ENCODE measurements at places on chromosomes 16 and 17.

GRCh38 chr16:84559311-84559932 is 55.0 kb upstream of the MEAK7 start:
- peak; percentile 68 for DNase-seq

DNA sequence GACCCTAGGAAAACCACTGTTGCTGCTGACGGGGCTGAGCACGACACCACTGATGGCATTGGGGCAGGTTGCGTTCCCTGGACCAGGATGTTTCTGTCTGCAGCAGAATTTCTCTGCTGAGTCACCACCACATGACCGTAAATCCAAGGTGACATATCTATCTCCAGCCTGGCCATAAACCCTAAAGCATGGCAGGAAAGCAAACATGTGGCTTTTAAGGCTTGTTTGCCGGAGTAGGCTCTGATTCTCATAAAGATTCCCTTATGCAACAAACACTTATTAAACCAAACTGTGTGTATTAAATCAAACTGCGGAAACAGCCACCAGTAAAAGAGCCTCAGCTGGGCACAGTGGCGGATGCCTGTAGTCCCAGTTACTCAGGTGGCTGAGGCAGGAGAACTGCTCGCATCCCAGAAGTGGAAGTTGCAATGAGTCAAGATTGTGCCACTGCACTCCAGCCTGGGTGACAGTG is 17.3 kb downstream of the MPHOSPH6 start:
- DNase-seq, result no peak

GRCh38 chr16:64791756-64792155 is 330.1 kb downstream of the CDH11 start:
- DNase-seq, result no peak

- DNase-seq, result no peak
Observed at GRCh38 chr16:13425836-13426235, 494.1 kb upstream of the ERCC4 start.

DNA sequence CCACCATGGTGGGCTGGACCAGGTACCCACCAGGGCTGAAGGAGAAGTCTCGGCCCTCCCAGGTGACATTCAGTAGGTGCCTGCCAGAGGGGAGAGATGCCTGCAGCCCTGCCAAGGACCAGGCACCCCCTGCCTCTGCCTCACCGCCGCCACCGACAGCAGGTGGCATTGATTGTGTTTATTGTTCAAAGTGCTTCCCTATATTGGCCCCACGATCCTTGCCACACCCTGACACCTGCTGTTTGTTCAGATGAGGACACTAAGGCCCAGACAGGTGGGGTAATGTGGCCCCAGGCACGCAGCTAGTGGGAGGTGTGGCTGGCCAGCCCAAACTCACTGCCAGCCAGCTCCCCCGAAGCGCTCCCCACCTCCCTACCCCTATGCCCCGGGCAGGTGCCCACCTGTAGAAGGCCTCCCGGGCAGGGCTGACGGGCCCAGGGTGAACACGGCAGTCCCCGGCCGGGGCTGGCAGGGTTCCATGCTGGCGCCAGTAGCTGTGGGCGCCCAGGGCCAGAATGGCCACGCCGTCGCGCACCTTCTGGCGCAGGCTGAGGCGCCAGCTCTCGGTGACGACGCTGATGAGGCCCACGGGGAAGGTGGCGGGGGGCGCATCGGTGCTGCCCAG is 8.0 kb downstream of the GRIN2C start:
- DNase-seq, result no peak

GRCh38 chr17:39461113-39461925 is at the start of gene CDK12:
Gene CDK12, plus strand, starts transcription at chr17:39461486. Its CDS starts 586 bp downstream, at chr17:39462072.
- peak; percentile 100 for DNase-seq

GRCh38 chr16:27251541-27252205 is 16.9 kb downstream of the NSMCE1 start:
- no peak for DNase-seq

DNA sequence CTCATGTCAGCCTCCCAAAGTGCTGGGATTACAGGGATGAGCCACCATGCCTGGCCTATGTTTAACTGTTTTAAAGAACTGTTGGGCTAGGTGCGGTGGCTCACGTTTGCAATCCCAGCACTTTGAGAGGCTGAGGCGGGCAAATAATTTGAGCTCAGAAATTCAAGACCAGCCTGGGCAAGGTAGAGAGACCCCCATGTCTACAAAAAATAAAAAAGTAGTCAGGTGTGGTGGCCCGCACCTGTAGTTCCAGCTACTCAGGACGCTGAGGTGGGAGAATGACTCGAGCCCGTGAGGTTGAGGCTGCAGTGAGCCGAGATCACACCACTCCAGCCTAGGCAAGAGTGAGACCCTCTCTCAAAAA is 1.9 kb upstream of the ITGAL start:
- no peak for DNase-seq

GRCh38 chr17:9434642-9435057 is 141.0 kb downstream of the STX8 start:
- DNase-seq, result no peak

DNA sequence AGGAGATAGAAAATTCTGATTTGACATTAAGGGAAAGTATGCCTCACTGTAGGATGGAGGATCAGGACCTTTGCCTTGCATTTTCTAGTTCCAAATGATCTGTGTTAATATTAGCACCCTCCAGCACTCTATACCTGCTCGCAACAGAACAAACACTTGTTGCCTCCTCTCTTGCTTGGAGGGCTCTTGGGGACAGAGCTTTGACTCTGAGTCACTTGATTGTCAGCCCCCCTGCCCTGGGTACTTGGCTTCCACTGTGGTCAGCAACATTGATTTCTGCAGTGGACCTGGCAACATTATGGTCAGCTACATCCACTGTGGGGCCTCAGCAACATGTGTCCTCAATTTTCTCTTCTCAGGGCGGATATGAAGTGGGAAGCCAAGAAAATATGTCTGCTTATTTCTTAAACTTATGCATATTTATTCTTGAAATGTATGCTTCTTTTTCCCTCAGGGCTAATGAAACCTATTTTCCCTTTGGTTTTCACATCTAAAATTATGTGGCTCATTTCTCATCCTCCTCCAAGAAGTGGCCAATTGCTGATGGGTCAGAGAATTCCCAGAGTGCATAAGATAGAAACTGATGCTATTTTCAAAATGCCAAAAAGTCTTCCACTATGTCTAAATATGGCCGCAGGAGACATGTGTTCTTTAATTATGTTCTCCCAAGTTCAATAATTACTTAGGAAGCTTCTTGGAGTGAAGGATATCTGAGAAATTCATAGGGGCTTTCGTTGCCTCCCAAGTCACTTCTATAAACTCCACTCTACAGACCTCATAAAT is 94.6 kb upstream of the SMIM36 start:
- no peak for DNase-seq

DNA sequence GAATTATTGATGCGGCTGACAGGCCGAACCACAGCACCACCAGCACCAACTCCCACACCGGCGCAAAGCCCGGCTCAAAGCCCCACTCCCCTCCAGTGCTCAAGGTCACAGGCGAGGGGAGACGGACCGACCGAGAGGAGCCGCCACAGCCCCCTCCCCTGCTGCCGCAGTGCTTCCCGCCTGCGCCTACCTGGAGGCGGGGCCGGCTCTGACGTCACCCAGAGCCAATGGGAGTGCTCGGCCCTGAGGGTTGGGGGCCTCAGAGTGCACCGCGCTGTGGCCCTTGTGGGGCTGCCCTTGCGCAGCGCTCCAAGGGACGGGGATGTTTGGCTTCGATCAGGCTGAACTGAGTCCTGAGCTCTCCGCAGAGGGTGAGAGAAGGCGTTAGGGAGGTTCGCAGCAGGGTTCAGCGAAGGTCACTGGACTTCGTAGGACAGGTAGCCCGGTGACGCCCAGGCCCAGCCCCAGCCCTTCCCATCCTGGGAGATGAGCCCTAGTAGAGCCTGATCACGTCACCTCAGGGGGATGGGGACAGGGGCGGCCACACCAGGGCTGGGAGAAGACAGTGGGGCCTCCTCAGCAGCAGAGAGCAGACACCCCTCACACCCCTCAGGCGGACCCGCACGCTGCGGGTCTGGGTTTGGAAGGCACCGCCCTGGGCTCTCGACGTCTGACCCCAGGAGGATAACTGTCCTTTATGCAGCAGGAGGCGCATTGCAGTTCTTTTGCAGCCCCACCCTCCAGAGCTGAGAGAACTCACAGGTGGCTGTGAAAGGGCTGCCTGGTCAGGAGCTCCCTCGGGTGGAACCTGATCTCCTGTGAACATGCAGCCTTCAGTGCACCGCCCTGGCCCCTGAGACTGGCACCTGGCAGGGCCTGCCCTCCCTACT is 1.5 kb downstream of the NDRG4 start:
- DNase-seq, result peak; percentile 70

- DNase-seq, result peak; percentile 55
Observed at GRCh38 chr17:75010683-75011400, 1.6 kb upstream of the MRPL58 start.

DNA sequence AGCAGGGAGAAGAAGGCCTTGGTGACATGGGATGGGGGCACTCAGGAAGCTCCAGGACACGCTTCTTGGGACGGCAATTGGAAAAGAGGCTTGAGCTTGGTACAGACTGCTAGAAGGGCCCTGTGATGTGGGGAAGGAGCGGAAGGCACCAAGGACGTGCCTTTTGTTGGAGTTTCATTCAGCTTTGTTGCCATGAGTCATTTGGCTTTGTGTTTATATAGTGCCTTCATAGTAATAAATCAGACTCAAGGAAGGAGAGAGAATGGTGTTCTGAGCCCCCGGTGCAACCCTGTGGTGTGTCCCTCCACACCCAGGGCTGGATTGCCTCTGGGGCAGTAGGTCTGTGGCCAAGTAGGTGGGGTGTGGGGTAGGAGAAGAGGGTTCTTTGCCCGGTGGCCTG is 7.4 kb upstream of the TBX4 start:
- DNase-seq, result no peak

DNA sequence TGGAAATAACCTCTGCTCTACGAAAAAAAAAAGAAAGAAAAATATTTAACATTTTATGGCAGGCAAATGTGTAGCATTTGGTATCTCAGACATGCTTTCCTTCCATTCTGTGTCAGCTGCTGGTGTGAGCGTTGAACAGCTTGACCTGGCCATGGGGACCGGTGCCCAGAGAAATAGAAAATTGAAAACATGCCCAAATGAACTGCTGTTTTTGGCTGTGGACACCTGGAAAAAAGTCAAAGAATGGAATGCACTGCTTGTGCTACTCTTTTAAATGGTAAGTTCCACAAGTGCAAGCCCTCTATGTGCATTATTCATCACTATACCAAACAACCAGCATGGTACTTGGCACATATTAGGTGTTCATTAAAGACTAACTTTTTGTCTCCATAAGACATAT is 127.2 kb downstream of the CDH8 start:
- no peak for DNase-seq

DNA sequence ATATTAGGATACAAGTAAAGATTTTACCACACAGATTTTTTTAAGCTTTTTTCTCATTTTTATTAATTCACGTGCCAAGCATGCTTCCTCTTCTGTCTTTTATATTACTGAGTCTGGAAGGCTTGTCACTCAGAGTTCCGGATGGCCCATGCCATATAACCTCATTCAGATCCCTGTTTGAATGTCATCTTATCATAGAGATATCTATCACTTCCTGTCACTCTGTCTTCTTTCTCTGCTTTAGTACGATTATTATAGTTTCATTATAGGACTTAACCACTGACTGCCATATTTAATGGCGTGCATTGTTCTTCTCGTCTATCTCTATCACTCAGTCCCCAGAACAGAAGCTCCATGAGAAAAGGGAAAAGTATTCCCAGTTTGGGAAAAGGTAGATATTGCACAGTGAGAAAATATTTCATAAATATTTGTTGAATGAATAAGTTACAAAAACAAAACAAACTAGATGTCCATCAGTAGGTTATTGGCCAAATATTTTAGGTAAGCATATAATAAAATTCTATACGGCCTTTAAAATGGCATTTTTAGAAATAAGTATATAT is 296.9 kb upstream of the GOT2 start:
- no peak for DNase-seq

GRCh38 chr16:84484579-84485254 is 19.7 kb downstream of the MEAK7 start:
- peak; percentile 15 for DNase-seq

GRCh38 chr17:36525888-36526287 is 8.8 kb downstream of the MYO19 start:
- DNase-seq, result no peak

GRCh38 chr16:68645494-68646388 is 631 bp downstream of the CDH3 start:
- no peak for DNase-seq

- no peak for DNase-seq
Observed at GRCh38 chr16:30925632-30925987, 2.2 kb downstream of the FBXL19 start.

- no peak for DNase-seq
Observed at GRCh38 chr17:73466704-73467433, 155.1 kb upstream of the CDC42EP4 start.

GRCh38 chr17:12789075-12789480 is 220 bp upstream of the ARHGAP44 start:
- peak; percentile 24 for DNase-seq

DNA sequence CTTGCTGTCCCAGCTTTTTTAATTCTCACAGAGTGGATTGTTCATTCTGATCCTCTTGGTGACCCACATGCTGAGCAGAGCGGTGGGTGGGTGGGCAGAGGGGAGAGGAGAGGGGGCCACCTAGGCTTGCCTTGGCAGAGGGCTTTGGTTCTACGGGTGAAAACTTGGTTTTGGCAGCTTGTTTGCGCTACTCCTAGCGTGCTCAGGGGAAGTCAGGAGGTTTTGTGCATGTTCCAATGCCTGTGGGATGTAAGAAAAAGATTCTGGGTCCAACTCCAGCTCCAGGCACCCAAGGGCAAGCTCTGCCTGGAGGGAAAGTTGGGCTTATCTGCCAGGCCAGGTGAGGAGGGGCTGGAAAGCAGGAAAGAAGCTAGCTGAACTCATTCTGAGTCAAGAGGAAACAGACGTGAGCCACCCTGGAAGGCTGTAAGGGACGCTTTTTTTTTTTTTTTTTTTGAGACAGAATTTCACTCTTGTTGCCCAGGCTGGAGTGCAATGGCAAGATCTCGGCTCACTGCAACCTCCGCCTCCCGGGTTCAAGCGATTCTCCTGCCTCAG is 169.1 kb downstream of the WSCD1 start:
- DNase-seq, result no peak

Data from NCI-H1436 (cell line).